Endodermal cell (in vitro differentiated cells): ENCODE measurements at places on chromosomes 12 and 14. TPM values are rescaled to one million over a fixed set of nuclear protein-coding genes. Genes with fewer than 3 reads are reported as not detected.

GRCh38 chr12:89571491-89572195 lies 45.8 kb upstream of the POC1B start:
- peaks cover 3% of the 10 kb centered on the region for H3K4me1 ChIP-seq
- no peak overlapping the region for H3K27ac ChIP-seq
- no peak overlapping the region for H3K4me3 ChIP-seq
- H3K27me3 ChIP-seq = no peaks in the 10 kb centered on the region
- H3K36me3 ChIP-seq = no peaks in the 10 kb centered on the region

DNA sequence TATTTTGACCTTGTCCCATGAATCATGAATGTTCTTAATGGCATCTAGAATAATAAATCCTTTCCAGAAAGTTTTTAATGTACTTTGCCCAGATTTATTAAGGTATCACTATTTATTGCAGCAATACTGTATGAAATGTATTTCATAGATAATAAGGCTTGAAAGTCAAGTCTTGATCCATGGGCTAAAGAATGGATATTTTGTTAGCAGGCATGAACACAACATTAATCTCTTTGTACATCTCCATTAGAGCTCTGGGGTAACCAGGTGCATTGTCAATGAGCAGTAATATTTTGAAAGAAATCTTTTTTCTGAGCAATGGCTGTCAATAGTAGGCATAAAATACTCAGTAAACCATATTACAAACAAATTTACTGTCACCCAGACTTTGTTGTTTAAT lies 141.6 kb upstream of the RPL10L start:
- no peak overlapping the region for H3K4me3 ChIP-seq
- no peaks in the 10 kb centered on the region for H3K36me3 ChIP-seq
- no peaks in the 10 kb centered on the region for H3K27me3 ChIP-seq
- DNase-seq = no peak
- H3K27ac ChIP-seq = no peak overlapping the region
- H3K4me1 ChIP-seq = no peaks in the 10 kb centered on the region

DNA sequence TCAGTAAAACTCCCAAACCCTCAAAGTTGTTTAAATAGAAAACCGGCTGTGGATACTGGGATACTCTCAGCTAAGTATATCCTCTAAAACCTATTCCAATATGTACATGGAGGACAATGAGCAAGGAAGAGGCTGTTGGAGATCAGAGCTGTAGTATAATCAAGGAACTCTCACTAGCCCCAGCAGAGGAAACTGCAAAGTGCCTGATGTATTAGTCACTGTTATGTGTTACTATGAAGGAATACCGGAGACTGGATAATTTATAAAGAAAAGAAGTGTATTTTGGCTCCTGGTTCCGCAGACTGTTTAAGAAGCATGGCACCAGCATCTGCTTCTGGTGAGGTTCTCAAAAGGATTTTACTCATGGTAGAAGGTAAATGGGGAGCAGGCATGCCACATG lies 65.6 kb upstream of the RPL10L start:
- H3K4me3 ChIP-seq = no peak overlapping the region
- H3K36me3 ChIP-seq = no peaks in the 10 kb centered on the region
- H3K4me1 ChIP-seq = no peaks in the 10 kb centered on the region
- no peaks in the 10 kb centered on the region for H3K27me3 ChIP-seq

DNA sequence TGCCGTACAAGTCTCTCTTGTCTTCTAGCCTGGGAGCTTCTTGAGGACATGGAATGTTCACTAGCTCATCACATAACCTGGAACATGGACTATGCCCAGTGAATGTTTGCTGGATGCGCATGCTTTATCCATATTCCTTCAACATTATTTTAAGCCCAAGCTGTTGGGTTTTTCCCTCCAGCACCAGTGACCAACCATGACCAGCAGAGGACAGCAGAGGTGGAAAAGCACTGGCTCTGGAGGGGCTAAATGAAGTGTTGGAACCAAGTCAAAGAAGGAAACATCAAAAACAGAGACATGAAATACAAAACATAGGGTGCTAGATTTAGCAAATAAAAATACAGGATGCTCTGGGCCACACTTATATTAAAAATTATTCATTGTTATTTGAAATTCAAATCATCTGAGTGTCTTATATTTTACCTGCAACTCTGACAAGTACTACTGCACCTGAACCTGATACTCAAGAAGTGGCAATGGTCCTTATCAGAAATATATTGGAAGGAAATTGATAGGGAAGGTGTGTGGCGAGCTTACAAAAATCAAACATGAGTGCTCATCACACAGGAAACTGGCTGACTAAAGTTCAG lies 23.1 kb upstream of the HELB start:
- H3K27me3 ChIP-seq = no peaks in the 10 kb centered on the region
- DNase-seq = peak; percentile 80
- peaks cover 4% of the 10 kb centered on the region for H3K4me1 ChIP-seq
- no peak overlapping the region for H3K4me3 ChIP-seq
- H3K36me3 ChIP-seq = no peaks in the 10 kb centered on the region

- no peak overlapping the region for H3K27ac ChIP-seq
- no peak for DNase-seq
- H3K4me3 ChIP-seq = no peak overlapping the region
- H3K27me3 ChIP-seq = no peaks in the 10 kb centered on the region
These were observed 84.7 kb upstream of the CEP83 start for GRCh38 chr12:94544355-94544754.

GRCh38 chr12:11799502-11799873 lies 150.0 kb downstream of the ETV6 start:
- H3K27ac ChIP-seq = no peak overlapping the region
- no peak overlapping the region for H3K4me3 ChIP-seq
- peaks cover 10% of the 10 kb centered on the region for H3K4me1 ChIP-seq
- DNase-seq = no peak

Gene EEA1
- 24.2 to 32.5 TPM (median 31.8 TPM) in 3 replicates for total RNA-seq

GRCh38 chr12:104501660-104502059 lies 44.9 kb downstream of the CHST11 start:
- H3K4me3 ChIP-seq = no peak overlapping the region
- peaks cover 26% of the 10 kb centered on the region for H3K4me1 ChIP-seq
- DNase-seq = no peak
- no peak overlapping the region for H3K27ac ChIP-seq
- H3K27me3 ChIP-seq = no peaks in the 10 kb centered on the region
- no peaks in the 10 kb centered on the region for H3K36me3 ChIP-seq

Gene LRRC9
- total RNA-seq = 2.4 to 4.6 TPM (median 3.5 TPM) in 3 replicates

DNA sequence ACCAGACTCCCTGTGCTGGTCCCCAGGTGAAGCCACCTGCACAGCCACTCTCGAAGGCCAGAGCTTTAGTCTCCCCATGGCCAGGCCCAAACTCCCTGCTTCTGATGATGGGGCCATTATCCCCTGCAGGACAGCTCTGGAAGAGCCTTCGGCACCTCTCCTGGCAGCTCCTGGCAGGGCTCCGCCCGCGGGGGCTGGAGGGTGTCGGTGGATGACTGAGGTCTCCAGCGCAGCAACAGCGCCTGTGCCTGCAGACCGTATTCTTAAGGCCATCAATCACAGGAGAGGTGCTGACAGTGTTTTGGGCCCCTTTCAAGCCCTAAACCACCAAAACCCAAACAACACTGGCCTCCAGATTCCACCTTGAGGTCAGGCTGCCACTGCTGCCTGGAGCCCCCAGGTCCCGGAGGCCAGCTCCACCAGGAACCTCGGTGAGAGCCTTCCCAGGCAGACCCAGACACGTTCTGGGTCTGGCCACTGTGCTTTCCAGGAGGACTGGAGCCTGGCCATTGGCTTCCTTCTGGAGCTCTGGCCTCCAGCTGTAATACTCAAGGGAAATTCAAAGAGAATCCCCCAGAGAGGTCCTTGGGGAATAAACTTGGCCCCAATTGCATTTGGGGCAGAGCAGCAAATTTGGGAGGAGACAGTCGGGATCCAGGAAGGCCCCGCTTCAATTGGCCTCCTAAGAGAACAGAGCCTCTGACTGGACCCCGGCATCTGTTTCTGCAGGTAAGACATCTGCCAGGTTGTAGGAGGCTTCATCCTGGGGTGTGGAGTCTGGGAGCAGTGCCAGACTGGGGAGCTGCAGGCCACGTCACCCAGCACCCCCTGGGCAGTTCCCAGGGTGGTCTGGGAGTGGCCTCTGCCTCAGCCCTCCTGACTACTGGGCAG lies 210.6 kb upstream of the RTL1 start:
- no peaks in the 10 kb centered on the region for H3K27me3 ChIP-seq
- H3K4me1 ChIP-seq = peaks cover 12% of the 10 kb centered on the region
- H3K36me3 ChIP-seq = no peaks in the 10 kb centered on the region
- H3K27ac ChIP-seq = no peak overlapping the region
- peak; percentile 36 for DNase-seq

GRCh38 chr12:28602786-28603185 lies 412.5 kb downstream of the CCDC91 start:
- no peaks in the 10 kb centered on the region for H3K27me3 ChIP-seq
- no peaks in the 10 kb centered on the region for H3K4me1 ChIP-seq
- DNase-seq = no peak
- no peaks in the 10 kb centered on the region for H3K36me3 ChIP-seq
- no peak overlapping the region for H3K27ac ChIP-seq
- H3K4me3 ChIP-seq = no peak overlapping the region

GRCh38 chr12:7123806-7124522 lies 4.7 kb downstream of the RBP5 start:
- H3K27me3 ChIP-seq = no peaks in the 10 kb centered on the region
- DNase-seq = no peak
- no peak overlapping the region for H3K4me3 ChIP-seq
- H3K36me3 ChIP-seq = no peaks in the 10 kb centered on the region

Gene HHIPL1
- 2.4 to 3.0 TPM (median 2.6 TPM) in 3 replicates for total RNA-seq

GRCh38 chr14:34711169-34711568 lies 3.2 kb downstream of the CFL2 start:
- no peaks in the 10 kb centered on the region for H3K4me1 ChIP-seq
- H3K27me3 ChIP-seq = peaks cover 9% of the 10 kb centered on the region
- no peak for DNase-seq
- no peak overlapping the region for H3K27ac ChIP-seq
- H3K4me3 ChIP-seq = no peak overlapping the region
- H3K36me3 ChIP-seq = peaks cover 16% of the 10 kb centered on the region

Gene SDR9C7
- 0.19 to 0.42 TPM in 2 of 3 replicates, not detected in the other for total RNA-seq

- H3K36me3 ChIP-seq = no peaks in the 10 kb centered on the region
- no peaks in the 10 kb centered on the region for H3K27me3 ChIP-seq
- no peak overlapping the region for H3K4me3 ChIP-seq
- H3K27ac ChIP-seq = no peak overlapping the region
These were observed 90.7 kb downstream of the NINJ2 start for GRCh38 chr12:572532-572899.

DNA sequence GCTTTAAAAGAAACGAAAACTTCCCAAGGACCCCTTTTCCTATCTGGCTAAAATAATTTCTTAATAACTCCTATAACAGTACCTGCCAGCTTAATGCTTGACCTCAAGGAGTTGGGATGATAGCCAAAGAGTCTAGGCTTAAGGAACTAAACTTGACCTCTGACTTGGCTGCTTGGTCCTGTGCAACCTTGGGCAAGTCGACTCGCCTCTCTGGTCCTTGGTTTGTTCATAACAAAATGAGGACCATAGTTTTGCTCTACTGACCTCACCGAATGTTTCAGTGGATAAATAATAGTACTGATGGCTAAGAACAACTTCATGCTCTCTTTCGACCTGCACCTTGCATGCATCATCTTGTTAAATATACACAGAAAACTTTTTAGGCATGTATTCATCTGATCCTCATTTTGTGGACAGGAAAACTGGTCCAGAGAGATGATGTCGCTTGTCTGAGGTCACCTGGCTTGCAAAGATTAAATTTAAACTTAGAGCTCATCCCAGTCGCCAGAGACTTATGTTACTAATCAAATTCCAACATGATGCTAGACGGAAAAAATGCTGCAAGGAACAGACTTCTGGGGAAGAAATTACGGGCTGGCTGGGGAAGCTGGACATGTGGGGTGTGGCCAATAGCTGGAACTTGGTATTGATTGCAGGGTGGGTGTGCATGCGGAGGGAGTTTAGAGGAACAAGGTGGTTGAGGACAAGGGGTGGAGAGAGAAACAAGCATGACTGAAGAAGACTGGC lies 38.0 kb upstream of the WSCD2 start:
- peaks cover 7% of the 10 kb centered on the region for H3K27me3 ChIP-seq
- no peak overlapping the region for H3K4me3 ChIP-seq
- H3K36me3 ChIP-seq = no peaks in the 10 kb centered on the region
- peak; percentile 22 for DNase-seq

DNA sequence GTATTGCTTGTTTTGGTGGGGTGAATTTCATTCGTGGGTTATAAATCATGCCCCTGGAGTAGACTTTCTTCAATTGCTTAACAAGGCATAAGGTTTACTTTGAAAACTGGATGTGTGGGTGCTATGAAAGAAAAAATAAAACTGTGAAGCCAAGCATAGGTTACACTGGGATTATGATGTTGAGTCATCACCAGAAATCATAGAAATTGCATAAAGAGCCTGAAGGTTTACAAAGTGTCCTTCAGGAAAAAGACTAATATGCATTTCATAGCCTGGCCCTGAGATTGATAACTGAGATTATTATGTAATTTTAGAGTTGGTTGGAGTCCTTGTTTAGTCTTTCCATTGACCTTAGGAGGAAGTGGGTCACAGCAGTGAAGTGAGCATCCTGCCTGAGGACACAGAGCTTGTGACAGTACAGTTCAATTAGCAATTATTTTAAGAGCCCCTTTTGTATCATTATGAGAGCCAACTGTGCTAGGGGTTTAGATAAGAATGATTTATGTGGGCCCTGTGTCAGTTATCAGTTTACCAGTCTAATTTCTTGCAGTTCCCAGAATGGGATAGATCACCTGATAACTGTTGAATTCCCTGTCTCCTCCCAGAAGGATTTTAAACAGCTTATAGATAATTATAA lies 13.6 kb downstream of the LRRK2 start:
- no peaks in the 10 kb centered on the region for H3K36me3 ChIP-seq
- peak overlapping the region; percentile 48 for H3K4me3 ChIP-seq
- H3K27me3 ChIP-seq = no peaks in the 10 kb centered on the region
- no peak for DNase-seq
- H3K27ac ChIP-seq = no peak overlapping the region

GRCh38 chr14:65594153-65594881 lies 181.8 kb downstream of the FUT8 start:
- H3K4me3 ChIP-seq = no peak overlapping the region
- H3K36me3 ChIP-seq = no peaks in the 10 kb centered on the region
- H3K4me1 ChIP-seq = peaks cover 5% of the 10 kb centered on the region
- H3K27me3 ChIP-seq = no peaks in the 10 kb centered on the region
- no peak overlapping the region for H3K27ac ChIP-seq

DNA sequence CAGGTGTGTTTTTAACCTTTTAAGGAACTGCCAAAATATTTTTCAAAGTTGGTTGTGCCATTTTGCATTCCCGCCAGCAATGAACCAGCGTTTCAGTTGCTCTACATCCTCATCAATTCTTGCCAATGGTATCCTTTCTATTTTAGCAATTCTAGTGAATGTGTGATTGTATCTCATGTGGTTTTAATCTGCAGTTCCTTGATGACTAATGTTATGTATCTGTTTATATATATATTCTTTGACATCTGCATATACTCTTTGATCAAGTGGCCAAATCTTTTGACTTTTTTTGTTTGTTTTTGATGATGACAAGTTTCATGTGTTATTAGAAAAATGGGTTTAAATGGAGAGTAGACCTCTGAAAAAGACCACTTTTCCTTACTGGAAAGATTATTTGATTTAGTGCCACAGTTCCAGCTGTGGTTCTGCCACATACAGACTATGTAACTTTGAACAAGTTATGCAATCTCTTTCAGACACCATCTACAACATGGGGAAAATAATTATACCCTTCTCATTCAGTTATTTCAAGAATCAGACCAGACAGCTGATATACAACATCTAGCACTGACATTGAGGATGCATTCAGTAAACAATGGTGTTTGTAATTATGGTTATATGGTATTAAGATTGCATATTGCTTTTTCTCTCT lies 146.3 kb upstream of the CNOT2 start:
- no peaks in the 10 kb centered on the region for H3K36me3 ChIP-seq
- H3K27me3 ChIP-seq = no peaks in the 10 kb centered on the region
- peaks cover 11% of the 10 kb centered on the region for H3K4me1 ChIP-seq
- no peak for DNase-seq

Gene APOF
- total RNA-seq = not detected in 2 replicates

Gene ANKRD33
- total RNA-seq = 0.23 TPM in 1 of 2 replicates, not detected in the other
